ENCODE measurements at places on chromosomes 3 and 15.
A peak's percentile ranks its signal among the peaks of the same experiment; 100 is the strongest.

DNA sequence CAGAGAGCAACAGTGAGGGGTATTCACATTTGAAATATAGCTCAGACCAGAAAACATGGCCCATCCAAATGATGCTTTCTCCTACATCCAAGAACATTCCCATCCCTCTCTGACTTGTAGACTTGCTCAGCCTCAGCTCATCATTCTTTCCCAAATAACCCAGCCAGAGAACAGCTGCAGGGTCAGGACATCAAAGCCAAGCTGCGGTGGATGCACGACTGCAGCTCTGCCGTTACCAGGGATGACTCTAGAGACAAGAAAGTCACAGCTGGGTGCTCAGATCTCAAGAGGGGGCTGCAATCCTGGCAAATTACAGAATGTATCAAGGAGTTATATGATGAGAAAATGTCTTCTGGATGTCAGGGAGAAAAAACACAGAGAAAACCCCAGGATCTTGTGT is 944.3 kb downstream of the NTRK3 start:
- DNase-seq = no peak

GRCh38 chr3:23051240-23052140 is 151.6 kb upstream of the UBE2E2 start:
- DNase-seq = no peak

GRCh38 chr15:58548308-58549012 is 116.7 kb downstream of the LIPC start:
- no peak for DNase-seq

GRCh38 chr15:78007964-78008886 is 69.3 kb downstream of the TBC1D2B start:
- DNase-seq = no peak

GRCh38 chr15:79721256-79721655 is 175.6 kb downstream of the MTHFS start:
- DNase-seq = no peak

DNA sequence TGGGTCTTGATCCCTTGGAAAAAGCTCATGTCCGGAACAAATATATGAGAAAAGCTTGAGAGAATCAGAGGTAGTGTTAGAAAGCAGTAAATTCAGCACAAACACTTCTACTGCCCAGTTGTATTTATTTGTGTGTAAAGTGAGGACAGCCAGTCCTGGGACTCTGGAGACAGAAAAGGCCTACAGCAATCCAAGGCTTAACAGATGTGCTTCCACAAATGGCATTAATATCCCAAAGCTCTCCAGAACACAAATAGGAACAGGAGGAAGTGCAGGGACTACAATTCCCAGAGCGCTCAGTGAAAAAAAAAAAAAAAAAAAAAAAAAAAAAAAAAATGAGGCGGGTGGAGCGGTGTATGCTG is 390 bp upstream of the AP2M1 start:
- DNase-seq = no peak

DNA sequence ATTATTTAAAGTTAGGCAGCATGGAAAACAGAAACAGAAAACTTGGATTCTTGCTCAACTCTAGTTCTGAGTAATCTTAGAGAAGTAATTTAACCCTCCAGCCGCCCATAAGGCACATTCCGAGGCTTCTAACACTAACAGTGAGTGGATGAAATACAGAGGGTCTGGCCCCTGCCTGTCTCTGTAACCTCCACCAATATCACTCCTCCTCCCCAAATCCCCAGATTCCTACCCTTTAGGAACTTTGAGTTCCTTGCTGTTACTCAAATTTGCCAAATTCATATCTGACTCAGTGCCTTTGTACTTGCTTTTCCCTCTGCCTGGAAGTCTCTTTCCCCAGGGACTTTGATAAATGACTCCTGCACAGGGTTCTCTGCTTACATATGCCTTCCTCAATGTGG is 112.5 kb upstream of the TGFBR2 start:
- no peak for DNase-seq

GRCh38 chr3:197472151-197472550 is 83.6 kb downstream of the BDH1 start:
- DNase-seq = no peak

DNA sequence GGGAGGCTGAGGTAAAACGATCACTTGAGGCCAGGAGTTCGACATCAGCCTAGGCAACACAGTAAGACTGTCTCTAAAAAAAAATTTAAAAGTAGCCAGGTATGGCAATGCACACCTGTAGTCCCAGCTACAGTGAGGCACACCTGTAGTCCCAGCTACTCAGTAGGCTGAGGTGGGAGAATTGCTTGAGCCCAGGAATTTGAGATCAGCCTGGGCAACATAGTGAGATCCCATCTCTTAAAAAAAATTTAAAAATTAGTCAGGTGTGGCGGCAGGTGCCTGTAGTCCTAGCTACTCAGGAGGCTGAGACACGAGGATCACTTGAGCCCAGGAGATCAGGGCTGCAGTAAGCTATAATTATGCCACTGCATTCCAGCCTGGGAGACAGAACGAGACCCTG is 6.8 kb downstream of the MESD start:
- no peak for DNase-seq

DNA sequence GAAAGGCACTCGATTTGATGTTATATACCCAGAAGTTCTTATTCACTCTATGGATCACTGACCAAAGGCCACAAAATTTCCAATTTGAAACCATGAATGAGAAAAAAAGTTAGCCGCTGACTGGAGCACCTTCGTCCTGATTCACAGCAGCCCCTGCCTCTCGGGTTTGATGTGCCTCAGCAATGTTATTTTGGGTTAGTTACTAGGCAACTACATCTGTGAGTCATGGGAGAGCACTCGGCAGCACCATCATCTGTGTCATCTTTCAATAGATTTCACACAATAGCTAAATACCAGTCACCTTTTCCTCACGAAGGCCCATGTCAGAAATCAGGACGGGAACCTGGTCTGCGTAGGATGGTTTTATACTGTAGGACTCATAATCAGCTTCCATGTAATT is 269.2 kb downstream of the ZBBX start:
- DNase-seq = no peak

GRCh38 chr15:69474291-69474690 is 21.7 kb downstream of the RPLP1 start:
- DNase-seq = no peak

DNA sequence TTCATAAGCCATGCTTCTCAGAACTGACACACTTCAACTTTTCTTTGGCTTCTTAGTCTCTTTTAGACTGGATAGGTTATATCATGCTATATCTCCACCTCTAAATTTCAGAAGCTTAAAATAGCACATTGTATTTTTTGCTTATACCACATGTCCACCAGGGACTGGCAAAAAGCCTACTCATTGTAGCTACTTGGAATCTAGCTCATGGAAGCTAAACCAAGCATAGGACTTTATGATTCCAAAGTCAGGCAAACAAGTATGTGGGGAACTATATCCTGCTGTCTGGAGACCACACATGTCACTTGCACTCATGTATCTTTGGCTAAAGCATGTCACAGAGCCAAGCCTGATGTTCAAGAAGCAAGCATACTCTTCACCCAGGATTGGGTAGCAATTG is 245.0 kb upstream of the RASGRP1 start:
- DNase-seq = no peak

DNA sequence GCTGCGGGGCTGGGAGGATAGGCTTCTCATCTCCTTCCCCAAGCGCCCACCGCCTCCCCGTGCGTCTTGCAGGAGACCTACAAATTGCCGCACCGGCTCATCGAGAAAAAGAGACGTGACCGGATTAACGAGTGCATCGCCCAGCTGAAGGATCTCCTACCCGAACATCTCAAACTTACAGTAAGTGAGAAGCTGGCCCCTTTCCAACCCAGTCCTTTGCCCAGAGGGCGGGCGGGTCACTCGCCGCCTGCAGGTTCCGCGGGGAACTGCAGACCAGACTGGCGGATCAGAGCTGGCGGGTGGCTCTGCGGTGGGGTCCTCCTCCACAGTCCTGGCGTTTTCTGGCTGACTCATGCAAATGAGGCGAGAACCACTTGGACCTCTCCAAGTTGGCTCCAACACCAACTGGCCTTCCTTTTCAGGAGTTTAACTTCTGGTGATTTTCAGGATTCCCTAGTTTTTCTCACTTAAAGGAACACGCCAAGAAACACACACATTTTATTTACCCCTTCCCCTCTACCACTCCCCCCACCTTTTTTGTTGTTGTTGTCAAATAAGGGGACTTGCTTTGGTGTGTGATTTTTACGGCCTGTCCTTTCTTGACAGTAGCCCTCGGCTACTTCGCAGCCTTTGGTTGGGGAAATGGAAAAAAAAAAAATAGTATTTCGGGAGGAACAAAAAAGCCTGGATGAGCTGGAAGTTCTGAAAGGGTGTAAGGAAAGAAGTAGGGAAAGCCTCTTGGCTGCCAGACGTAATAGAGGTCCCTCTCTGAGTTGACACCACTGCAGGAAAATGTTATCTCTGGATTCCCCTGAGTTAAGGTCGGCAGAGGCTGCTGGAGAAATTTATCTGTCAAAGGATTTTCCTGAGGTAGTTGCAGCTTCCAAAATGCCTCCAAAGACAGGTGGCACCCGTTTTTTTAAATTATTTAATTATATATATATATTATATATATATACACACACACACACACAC is 1.3 kb downstream of the BHLHE40 start:
- peak; percentile 86 for DNase-seq

DNA sequence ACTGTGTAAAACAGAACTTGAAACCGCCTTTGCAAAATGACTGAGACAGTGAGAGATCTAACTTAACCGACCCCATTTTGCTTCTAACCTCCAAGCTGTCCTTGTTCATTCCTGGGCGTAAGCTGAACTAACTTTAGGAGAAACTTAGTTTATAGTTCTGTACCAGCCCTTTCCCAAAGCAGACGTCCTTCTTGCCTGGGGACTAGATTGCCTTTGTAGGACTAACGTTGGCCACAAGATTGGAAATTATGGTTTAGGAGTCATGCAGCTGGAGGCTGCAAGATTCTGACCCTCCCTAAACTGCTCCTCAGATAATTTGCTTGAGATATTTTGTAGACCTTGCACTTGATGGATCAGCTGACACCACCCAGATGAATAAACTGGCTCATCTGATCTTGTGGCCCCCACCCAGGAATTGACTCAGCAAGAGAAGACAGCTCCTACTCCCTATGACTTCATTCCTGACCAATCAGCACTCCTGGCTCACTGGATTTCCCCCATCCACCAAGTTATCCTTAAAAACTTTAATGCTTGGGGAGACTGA is 219.9 kb upstream of the PROK2 start:
- DNase-seq = no peak

DNA sequence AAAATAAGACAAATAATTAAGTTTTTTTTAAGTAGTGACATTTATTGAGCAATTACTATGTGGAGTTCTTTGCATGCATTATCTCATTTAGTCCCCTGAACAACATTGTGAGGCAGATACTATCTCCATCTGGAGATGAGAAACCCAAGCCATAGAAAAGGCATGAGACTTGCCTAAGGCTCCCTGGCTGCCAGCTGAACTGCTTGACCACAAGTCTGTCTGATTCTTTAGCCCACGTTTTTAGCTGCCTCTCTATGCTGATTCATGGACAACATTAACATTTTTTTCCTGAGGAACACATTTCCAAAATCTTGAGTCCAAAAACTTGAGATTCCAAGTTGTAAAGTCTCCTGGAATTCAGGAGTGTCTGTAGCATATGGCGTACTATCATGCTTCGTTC is 263.6 kb upstream of the GOLGA6L4 start:
- no peak for DNase-seq

- no peak for DNase-seq
Observed at GRCh38 chr3:52063026-52063723, 6.8 kb upstream of the DUSP7 start.

DNA sequence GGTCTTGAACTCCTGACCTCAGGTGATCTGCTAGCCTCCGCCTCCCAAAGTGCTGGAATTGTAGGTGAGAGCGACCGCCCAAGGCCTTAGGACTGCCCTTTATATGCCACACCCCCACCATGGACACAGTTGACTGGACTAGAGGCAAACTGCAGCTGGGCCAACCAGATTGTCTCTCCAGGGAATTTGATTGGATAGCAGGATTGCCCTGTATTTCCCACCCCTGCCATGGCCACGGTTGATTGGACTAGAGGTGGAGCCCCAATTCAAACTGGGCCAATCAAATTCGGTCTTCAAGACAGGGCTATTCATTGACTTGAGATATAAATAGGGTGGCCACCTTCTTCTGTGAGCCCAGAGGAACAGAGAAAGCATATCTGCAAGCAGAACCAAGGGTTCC is 6.9 kb upstream of the CLPX start:
- DNase-seq = no peak

GRCh38 chr3:76065964-76066363 is 280.6 kb upstream of the ZNF717 start:
- no peak for DNase-seq

DNA sequence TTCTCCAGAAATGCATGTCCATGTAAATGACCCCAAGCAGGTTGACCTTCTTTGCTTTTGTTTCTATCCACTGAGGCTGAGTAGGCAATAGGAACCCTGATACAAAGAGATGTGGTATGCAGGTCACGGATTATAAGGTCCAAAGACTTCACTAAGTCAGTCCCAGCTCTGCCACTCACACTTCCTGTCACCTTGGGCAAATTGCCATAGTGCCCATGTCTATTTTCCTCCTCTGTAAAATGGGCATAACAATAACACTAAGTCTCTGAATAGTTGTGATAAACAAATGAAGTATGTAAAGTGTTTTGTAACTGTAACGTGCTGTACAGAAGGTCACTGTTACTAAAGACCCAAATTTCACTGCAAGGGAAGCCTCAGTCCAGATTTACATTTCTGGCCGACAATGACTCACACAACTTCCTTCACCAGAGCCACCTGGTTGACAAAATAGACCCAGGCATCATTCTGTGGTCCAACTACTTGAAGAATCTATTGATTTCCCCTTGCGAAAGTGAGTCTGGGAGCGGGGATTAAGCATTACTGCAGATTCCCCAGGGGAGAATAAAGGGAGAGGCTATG is 175.4 kb upstream of the LPP start:
- no peak for DNase-seq

- no peak for DNase-seq
Observed at GRCh38 chr3:150779402-150779858, 16.5 kb upstream of the SIAH2 start.

DNA sequence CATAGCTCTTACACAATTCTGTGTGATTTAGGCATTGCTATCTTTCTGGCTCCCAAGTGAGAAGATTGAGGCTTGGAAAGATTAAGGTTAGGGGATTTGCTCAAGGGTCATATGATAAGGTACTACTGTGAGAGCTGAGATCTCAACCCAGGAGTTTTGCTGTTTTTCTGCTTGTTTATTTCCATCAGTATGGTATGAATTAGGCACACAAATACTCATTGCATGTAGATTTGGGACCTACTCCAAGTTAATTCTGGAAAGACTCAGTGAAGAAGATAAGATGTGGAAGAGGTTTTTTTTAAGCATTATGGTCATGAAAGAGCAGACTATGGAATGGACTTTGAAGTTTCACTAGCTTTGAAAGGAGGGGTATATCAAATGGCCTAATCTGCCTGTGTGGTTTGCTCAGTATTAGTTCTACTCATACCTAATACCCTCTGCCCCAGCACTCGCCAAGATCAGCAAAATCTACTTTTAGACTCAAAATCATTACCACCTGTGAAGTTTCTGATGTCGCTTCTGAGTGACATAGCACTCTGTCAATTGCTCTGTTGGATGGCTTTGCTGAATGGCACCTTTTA is 12.5 kb downstream of the MBNL1 start:
- no peak for DNase-seq
